Activated CD4-positive, alpha-beta T cell treated with anti-CD3 and anti-CD28 coated beads, Interleukin-2, amount 50 U/mL, for 48 hours (primary cell): ENCODE measurements at places on chromosomes 6 and 20.

DNA sequence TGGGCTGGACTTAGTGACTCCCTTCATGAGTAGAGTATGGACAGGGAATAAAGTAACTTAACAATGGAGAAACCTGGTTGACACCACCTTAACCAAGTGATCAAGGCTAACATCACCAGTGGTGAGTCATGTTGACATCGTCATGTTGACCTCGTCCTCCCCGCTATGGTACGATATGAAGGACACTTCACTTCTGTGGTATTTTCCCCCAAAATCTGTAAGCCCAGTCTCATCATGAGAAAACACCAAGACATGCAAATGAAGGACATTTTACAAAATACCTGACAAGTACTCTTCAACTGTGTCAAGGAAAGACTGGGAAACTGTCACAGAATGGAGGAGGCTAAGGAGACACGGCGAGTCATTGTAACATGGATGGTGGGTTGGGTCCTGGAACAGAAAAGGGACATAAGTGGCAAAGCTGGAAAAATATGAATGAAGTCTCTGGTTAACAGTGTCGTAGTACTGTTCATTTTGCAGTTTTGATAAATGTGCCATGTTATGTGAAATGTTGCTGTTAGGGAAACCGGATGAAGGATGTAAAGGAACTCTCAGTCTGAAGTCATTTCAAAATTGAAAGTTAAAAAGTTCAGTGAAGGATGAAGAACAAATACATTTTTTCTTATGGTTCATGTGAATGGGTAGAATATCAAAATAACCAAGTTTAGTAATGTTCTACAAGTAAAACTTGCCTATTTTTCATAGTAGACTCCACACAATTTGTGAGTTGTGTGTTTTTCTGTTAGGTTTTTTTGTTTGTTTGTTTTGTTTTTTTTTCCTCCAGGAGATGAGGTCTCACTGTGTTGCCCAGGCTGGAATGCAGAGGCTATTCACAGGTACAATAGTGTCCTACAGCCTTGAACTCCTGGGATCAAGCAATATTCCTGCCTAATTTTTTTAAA is 247.5 kb downstream of the TMEM242 start:
- peak; percentile 12 for DNase-seq

- DNase-seq: peak; percentile 58
Observed at GRCh38 chr20:25623225-25623735, 534 bp downstream of the NANP start.

DNA sequence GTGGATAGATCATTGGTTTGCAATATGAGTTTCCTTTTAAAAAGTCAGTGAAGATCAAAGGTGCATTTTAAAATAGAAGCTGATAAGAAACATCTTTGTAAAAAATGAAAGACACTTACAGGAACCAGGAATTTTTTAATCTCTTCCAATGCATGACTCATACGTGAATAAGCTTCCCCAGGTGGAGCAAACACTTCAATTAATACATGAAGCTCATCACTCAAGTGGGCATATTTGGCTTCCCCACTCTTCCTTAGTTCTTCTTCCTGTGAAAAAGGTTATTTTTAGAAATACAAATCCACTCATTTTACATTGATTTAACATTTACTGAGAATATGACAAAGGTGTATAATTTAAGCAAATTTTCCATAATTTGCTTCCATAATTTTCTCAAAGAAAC is 308.1 kb downstream of the KHDRBS2 start:
- no peak for DNase-seq

- DNase-seq: no peak
Observed at GRCh38 chr6:14088600-14089192, 28.9 kb upstream of the CD83 start.

DNA sequence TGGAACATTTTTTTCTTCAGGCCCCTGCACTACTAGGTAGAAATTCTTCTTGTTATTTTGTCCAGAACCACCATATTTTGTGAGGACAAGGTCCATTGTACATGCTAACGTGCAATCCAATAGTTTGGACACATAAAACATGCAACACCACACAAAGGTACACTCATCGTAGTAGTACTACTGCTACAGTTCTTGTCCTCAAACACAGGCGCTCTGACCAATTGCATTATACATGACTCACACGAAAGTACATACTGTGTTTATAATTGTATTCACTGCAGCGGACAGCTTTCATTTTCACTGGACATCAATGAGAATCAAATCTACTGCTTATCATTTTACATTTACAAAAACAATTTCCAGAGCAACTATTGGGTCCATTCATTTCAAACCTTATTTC is 15.3 kb upstream of the SMLR1 start:
- no peak for DNase-seq

DNA sequence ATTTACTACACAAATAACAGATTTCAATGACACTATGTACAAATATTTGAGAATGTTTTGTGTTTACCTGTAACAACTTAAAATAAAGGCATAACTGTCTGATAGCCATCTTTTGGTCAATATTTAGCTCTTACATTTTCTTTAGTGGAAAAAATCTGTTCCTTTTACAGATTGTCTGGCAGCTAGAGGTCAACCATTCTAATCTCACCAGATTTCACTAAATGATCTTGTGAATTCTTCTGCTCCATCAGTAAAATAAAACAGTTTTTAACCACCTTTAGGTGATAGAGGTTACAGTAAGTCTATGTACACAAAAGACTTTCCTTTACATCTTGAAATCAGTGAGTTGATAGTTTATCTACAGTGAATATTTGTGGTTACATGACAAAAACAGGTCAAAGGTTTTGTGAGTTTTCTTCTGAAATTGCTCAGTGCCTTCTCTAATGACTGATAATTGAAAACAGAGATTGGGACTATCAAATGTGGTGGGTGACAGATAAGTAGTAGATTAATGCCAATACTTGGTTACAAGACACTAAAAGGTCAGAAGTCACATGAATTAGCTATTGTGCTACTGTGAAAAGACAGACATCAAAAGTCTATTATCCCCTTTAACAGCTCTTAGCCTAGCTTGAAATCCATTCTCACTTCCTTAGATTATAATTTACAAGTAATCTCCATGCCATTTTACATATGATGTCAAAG is 47.4 kb downstream of the BMP5 start:
- DNase-seq: no peak

GRCh38 chr20:58146746-58147140 is 81.7 kb downstream of the ANKRD60 start:
- DNase-seq: no peak

GRCh38 chr6:158121335-158121734 is 46.7 kb downstream of the SERAC1 start:
- no peak for DNase-seq

DNA sequence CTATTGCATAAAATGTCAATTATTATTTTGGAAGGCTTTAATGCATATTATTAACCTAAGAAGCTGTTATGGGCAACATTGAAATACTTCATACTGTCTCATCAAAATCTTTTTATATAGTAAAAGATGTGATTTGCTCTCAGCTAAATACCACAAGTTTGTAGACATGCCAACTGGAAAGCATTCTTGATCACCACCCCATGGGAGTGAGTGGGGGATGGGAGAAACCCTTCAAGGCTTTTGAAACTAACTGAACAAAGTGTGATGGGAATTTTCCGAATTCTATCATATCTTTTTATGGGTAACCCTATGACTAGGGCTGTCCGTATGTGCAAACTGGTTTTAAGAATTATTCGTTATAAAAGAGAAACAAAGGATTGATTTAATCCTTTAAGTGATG is 377.3 kb upstream of the JAG1 start:
- DNase-seq: no peak

DNA sequence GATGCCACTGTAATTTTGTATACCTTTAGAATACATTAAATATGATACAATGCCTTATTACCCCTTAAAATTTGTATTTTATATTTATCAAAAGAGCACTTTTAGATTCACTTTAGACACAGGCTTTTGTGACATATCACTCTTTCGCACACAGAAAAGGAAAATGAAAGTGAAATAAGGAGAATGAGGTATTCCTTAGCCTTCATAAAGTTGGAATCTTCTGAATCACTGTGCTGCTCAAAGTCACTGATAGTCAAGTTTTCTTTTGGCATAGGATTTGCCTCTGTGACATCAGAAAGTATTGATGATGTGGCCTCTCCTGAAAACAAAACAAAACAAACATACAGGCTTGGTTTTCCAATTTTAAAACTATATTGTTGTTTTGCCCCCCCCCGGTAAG is 1097.1 kb downstream of the KIF16B start:
- no peak for DNase-seq

DNA sequence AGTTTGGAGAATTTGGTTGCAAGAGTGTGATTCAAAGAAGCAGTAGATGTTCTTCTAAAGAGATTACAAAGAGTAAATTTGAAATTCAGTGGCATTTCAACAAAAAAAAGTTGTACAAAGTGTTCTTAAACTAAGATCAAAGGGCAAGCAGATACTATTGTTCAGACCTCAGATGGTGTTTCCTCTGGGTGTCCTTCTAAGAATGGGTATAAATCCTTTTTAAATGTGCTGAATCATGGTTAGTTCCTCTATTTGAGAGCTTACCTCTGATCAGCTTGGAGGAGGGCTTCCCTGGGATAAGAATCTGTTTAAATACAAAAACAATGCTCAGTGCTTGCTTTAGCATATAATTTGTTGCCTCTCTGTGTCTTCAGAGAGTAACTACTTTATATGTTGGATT is 6.3 kb downstream of the BMP6 start:
- DNase-seq: no peak

GRCh38 chr20:19761326-19761725 is 3.3 kb downstream of the RIN2 start:
- DNase-seq: no peak

- no peak for DNase-seq
Observed at GRCh38 chr6:5659467-5659866, 347.3 kb downstream of the NRN1 start.

DNA sequence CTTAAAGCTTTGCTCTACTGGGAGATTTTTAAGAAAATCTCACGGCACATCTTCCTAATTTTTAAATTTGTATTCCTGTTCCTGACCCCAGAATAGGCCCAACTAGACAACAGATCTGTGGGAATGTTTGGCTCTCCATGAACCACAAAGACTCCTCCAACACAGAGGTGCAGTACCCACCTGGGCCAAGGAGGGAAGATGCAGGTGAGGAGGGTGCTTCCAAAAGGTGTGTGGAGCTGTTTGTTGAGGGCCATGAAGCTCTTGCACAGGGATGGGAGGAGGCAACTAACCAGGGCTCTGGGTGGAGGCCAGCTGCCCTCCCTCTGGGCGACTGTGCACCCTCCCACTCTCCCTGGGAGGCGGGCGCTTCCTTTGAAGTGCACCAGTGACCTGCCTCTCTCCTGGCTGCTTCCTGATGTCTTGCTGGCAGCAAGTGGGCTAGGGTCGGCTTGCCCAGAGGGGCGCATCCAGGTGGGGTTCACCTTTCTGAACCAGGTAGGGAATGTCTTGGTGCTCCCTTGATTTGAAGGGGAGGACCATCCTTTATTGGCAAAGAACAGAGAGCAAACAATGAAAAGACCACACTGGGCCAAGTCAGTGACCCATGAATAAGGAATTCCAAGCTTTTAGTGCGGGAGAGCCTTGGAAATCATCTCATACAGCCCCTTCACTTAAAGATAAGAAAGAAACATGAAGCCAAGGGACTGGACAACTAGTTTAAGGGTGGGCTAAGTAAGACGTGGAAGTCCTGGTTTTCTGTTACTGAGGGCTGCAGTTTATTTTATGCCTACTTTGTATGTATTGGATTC is 76.0 kb downstream of the ANKRD6 start:
- no peak for DNase-seq

DNA sequence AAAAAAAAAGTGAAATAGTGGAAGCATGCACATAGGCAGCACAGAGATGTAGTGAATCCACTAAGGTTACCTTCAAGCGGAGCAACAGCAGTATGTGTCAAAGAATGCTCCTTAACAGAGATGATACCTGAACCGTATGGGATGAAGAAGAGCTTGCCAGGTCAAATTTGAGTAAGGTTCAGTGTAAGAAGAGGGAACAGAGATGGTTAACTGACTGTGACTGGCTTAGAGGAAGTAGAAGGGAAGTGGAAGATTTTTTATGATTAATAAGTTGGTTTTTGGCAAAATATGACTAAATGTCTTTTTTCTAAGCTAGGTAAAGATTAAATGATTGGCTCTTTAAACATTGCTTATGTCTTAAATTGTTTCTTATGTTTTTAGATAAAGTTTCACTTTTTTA is 52.6 kb upstream of the C20orf144 start:
- no peak for DNase-seq
